Fibroblast of skin of abdomen (primary cell): ENCODE measurements at places on chromosomes 5 and 9.
A peak's percentile ranks its signal among the peaks of the same experiment; 100 is the strongest.

GRCh38 chr5:78472469-78473106 is 112.2 kb downstream of the SCAMP1 start:
- peak; percentile 13 for DNase-seq

GRCh38 chr5:158897444-158898160 is 202.1 kb downstream of the EBF1 start:
- DNase-seq: no peak

DNA sequence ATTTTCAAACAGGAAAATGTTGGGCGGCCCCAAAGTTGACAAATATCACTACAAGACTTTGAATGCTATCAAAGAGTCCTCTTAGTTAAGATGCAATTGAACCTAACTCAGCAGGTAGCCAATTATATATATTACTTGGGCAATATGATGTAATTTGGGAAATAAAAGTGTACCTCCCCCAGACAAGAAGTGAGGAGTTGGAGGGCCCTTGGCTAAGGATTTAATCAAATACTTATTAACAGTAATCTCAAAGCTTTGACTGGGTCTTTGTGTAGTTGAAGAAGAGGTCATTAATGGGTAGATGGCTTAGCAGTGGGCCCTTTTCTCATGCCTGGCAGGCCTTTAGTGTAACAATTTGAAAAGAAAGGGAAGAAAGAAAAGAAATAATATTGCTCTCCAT is 599.0 kb downstream of the CSNK1G3 start:
- DNase-seq: no peak

GRCh38 chr5:83249156-83249555 is 171.8 kb downstream of the XRCC4 start:
- no peak for DNase-seq

GRCh38 chr5:146965761-146966659 is 87.5 kb upstream of the PPP2R2B start:
- peak; percentile 66 for DNase-seq

- DNase-seq: peak; percentile 29
Measured at GRCh38 chr9:79362100-79363081, 209.4 kb upstream of the TLE4 start.

- no peak for DNase-seq
Measured at GRCh38 chr5:9409413-9409960, 136.4 kb downstream of the SEMA5A start.

GRCh38 chr9:98971168-98971914 is 27.6 kb downstream of the COL15A1 start:
- DNase-seq: peak; percentile 80

DNA sequence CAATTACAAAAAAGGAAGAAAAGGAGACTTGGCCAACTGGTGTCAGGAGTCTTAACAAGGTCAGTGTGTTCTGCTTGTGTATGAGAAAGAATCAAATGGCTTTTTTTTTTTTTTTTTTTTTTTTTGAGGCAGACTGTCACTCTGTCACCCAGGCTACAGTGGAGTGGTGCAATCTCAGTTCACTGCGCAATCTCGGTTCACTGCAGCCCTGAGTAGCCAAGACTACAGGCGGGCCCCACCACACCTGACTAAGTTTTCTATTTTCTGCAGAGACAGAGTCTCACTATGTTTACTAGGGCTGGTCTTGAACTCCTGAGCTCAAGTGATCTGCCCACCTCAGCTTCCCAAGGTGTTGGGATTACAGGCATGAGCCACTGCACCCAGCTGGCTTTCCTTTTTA is 3.1 kb upstream of the IL7R start:
- DNase-seq: no peak

GRCh38 chr5:14175381-14175780 is 32.2 kb downstream of the TRIO start:
- no peak for DNase-seq

DNA sequence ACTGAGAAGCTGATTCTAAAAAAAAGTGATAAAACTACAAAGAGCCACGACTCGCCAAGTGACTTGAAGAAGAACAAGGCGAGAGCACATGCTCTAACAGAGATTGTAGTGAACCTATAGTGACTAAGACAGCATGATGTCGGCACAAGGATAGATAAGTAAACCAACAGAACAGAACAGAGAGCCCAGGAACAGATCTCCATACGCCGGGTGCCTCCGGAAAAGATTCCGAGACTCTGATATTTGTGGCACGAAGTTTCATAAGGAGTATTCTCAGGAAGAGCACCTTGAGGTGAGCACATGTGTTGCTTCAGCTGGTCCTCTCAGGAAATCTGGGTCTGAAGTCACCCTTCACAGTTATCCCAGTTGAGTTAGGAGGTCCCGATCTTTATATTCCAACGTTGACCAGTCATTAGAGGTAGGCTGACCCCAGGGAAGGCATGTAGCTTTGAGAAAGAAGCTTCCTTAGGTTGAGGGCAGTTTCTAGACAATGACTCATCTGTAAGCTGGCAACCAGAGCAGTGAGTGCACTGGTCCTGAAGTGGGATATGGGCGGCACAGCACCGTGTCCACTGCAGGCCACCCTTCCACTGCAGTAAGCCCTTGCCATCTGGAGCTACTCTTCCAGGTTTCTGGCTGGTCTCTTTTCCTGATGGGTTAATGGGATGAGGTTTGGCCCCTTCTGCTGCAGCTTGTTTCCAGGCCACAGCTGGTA is 13.6 kb upstream of the CLK4 start:
- no peak for DNase-seq

DNA sequence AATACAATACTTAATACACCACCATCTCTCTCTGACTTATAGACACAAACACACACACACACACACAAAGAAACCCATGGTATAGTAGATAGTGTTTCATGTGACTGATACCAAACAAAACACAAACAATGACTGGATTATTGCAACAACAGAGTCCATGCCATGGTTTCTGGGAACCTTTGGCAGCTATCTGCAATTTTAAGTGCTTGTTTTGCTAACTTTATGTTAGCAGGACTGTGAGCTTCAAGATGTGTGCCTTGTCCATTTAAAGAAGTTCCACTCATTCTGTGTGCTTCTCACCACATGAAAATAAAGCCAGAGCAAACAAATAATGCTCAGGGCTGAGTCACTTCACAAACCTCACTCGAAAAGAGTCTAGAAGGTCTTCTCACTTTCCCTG is 15.1 kb upstream of the LURAP1L start:
- DNase-seq: no peak

DNA sequence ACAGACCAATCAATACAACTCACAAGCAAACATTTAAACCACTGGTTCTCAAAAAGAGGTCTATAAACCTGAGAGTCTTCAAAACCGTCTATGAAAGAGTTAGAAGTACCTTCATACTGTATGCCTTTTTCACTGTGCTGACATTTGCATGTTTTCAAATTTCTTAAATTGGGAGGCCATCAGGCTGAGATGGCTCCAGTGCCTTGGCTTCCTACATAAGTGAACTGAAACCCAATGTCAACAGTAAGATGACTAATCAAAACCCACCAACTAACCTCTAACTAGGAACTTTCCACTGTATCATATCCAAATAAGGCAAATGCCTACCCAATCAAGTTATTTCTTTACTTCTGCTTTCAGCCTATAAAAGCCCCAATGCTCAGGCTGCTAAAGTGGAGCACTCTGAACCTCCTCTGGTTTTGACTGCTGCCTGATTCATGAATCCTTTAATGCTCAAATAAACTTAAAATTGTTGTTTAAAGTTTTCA is 35.1 kb downstream of the FAM13B start:
- DNase-seq: peak; percentile 3

DNA sequence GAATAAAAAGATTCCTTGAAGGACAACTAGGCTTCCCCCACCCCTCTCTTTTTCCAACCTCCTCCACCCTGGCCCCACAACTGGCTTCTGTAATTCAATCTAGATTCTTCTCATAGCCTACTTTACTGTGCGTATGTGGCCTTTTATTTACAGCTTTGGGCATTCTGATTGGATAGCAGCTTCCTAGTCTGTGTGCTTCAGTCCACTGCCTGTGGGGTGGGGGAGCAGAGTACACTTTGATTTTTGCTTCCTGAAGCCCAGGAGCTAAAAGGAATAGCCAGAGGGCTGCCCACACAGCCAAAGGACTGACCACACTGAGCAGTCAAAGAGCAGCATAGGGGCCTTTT is 30.4 kb downstream of the RUSC2 start:
- no peak for DNase-seq

GRCh38 chr9:77883846-77884771 is 147.5 kb downstream of the GNAQ start:
- peak; percentile 63 for DNase-seq

- no peak for DNase-seq
Measured at GRCh38 chr5:97063251-97063650, 79.2 kb downstream of the LIX1 start.

GRCh38 chr5:155029240-155029639 is 15.7 kb downstream of the KIF4B start:
- no peak for DNase-seq

DNA sequence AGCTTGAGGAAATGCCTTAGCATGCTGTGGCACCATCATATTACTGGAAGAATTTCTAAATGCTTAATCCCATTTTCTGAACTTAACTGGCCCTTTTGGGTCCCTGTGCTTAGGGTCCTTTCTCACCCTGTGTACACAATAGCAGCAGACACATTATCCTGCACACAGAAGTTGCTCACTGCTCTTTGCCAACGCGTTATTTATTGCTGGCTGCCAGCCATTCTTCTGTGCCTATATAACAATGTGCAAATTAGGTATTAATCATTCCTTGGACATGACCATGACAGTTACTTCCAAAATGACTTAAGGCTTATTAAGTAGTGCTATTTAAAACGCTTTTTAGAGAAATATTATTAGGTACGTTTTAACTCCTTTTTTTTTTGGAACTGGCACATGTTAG is 134.7 kb downstream of the FBN2 start:
- DNase-seq: no peak

- no peak for DNase-seq
Measured at GRCh38 chr5:120657104-120657503, 193.0 kb downstream of the PRR16 start.

GRCh38 chr5:168916266-168916665 is 337.1 kb upstream of the PANK3 start:
- no peak for DNase-seq

GRCh38 chr5:170449232-170449631 is 54.6 kb upstream of the KCNIP1 start:
- no peak for DNase-seq

DNA sequence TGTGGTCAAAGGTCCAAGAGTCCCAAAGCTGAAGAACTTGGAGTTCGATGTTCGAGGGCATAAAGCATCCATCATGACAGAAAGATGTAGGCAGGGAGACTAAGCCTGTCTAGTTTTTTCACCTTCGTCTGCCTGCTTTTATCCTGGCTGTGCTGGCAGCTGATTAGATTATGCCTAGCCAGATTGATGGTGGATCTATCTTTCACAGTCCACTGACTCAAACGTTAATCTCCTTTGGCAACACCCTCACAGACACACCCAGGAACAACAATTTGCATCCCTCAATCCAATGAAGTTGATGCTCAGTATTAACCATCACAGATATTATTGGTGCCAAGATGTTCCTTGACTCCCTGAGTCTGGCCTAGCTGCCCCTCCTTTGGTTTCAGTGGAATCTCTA is 530.8 kb upstream of the CLINT1 start:
- no peak for DNase-seq

- no peak for DNase-seq
Measured at GRCh38 chr5:159096243-159096923, 3.3 kb downstream of the EBF1 start.

GRCh38 chr5:176847726-176848290 is 37.4 kb downstream of the UNC5A start:
- no peak for DNase-seq

- DNase-seq: no peak
Measured at GRCh38 chr5:20215257-20215656, 227.3 kb upstream of the CDH18 start.

DNA sequence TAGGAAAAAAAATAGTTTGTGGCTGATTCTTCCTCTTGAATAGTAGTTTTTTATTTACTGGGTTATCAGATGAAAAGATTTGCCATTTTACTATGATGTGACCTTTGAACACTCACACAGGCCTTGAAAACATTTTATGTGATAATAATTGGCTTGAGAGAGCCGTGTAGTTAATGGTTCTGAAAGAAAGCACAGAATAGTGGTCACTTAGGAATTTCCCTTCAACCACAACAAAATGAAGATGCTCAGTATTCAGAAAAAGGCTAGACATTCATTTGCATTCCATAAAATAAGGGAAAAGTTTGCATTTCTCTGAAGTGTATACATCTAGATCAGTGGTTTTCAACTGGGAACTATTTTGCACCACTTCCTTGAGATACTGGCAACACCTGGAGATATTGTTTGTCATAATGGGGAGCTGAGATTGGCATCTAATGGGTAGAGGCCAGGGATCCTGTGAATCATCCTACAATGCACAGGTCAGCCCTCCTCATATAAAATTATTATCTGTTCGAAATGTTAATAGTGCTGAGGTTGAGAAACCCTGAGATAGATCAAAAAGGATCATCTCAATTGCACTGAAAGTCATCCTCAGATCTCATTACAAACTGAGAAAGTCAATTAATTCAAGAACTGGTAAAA is 446.4 kb upstream of the CCNG1 start:
- DNase-seq: no peak

- peak; percentile 71 for DNase-seq
Measured at GRCh38 chr9:96232539-96233241, 69.3 kb downstream of the HSD17B3 start.

GRCh38 chr5:178674334-178674733 is 47.5 kb upstream of the CLK4 start:
- peak; percentile 16 for DNase-seq

DNA sequence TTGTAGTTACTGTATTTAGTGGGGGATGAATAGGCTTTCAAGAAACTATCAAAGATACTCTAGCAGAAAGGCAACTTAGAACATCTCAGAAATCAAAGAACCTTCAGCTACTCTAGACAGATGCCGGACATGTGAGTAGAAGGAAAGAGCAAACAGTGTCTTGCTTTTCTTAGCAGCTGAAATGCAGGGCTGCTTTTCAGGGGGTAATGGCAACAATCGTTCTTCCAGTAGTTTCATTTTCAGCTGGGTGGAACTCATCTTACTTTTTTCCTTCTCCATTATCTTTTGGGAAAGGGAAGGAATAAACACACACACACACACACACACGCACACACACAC is 281.6 kb downstream of the CRB2 start:
- DNase-seq: peak; percentile 24

DNA sequence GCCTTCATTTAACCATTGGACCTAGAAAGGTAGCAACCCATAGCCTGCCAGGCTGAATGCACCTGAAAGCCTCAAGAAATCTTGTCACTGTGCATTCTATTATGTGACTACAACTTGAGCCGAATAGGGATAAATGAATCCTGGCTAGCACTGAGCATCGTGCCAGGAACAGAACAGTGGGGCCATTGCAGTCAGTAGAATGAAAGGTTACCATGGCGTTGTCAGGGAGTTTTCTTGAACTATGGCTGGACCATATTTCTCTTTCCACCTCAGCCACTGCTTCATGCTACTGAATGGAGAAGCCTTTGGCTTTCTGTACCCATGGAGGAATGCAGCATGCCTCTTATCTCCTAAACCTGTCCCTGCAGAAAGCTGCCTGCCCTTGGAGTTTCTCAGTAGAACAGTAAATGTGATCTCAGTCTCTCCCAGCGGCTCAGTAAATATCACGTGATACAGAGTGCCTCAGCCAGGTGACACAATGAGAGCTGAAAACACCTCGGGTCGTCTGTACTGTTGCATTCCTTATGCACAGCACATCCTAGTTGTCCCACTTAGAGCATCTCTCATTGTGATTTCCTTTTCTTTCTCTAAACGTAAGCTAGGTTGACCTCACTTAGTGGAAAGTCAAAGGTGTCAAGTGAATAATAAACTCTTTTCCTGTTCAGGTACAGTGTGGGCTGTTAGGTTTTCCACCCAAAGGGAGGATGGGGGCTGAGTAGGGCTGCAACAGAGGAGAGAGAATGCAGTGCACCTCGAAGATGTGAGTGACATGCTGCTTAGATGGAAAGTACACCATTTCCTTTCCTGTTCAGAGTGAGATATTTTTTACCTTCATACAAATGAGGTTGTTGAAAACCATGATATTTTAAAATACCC is 115.3 kb downstream of the MACIR start:
- DNase-seq: no peak
